Upper lobe of left lung (tissue), 6 donors: ENCODE measurements at places on chromosomes 1 and 21. TPM values are rescaled to one million over a fixed set of nuclear protein-coding genes. Genes with fewer than 3 reads are reported as not detected.
A peak's percentile ranks its signal among the peaks of the same experiment; 100 is the strongest.

DNA sequence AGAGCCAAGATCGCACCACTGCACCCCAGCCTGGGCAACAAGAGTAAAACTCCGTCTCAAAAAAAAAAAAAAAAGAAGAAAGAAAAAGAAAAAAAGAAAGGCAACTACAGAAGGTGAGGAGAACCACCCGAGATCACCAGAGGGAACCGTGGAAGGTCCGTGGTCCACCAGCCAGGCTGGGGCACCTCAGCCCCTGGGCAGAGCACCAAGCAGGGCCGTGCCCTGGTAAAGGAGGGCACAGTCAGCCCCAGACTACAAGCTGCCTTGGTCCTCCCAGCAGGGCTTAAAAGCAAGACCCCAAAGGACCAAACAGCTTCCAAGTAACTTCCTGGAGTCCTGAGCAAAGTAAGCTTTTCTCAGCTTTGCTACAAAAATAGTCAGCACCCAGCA is 8.8 kb upstream of the SAMD11 start:
- DNase-seq = no peak
- no peak overlapping the region for H3K4me3 ChIP-seq
- peaks cover 8% of the 10 kb centered on the region for H3K4me1 ChIP-seq
- H3K36me3 ChIP-seq = no peaks in the 10 kb centered on the region
- H3K27ac ChIP-seq = no peak overlapping the region
- H3K27me3 ChIP-seq = peaks cover 24% of the 10 kb centered on the region

- no peaks in the 10 kb centered on the region for H3K27me3 ChIP-seq
- H3K27ac ChIP-seq = no peak overlapping the region
- no peaks in the 10 kb centered on the region for H3K36me3 ChIP-seq
- no peaks in the 10 kb centered on the region for H3K4me1 ChIP-seq
These were observed 119.7 kb downstream of the ZNF326 start for GRCh38 chr1:90114521-90115141.

GRCh38 chr1:205436776-205437410 is 15.0 kb upstream of the LEMD1 start:
- DNase-seq = peak; percentile 19
- no peak overlapping the region for H3K27ac ChIP-seq
- no peak overlapping the region for H3K4me3 ChIP-seq
- H3K4me1 ChIP-seq = peaks cover 31% of the 10 kb centered on the region
- no peaks in the 10 kb centered on the region for H3K36me3 ChIP-seq

- no peak overlapping the region for H3K4me3 ChIP-seq
- no peak for DNase-seq
- H3K4me1 ChIP-seq = peaks cover 8% of the 10 kb centered on the region
- no peaks in the 10 kb centered on the region for H3K36me3 ChIP-seq
- H3K27ac ChIP-seq = no peak overlapping the region
These were observed 30.7 kb downstream of the PTPN14 start for GRCh38 chr1:214520544-214521165.

- no peaks in the 10 kb centered on the region for H3K27me3 ChIP-seq
- no peak for DNase-seq
- no peak overlapping the region for H3K27ac ChIP-seq
- H3K4me3 ChIP-seq = no peak overlapping the region
These were observed 65.0 kb upstream of the IRF2BP2 start for GRCh38 chr1:234675006-234675405.

DNA sequence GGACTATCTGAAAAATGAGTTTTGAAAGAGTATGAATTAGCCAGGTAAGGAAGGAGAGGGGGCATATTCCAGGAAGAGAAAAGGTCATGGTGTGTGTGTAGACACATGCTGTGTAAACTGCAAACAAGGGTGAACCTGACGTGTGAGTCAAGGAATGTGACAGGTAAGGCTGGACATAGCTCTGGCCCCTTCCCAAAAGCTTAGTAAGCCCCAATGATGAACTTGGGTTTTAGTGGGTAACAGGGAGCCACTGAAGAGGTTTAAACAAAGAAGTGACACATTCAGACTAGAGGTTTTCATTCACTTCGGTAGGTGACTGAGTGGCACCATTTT is 36.7 kb downstream of the EGLN1 start:
- DNase-seq = no peak
- H3K27ac ChIP-seq = no peak overlapping the region
- H3K36me3 ChIP-seq = no peaks in the 10 kb centered on the region
- no peak overlapping the region for H3K4me3 ChIP-seq
- no peaks in the 10 kb centered on the region for H3K27me3 ChIP-seq
- peaks cover 15% of the 10 kb centered on the region for H3K4me1 ChIP-seq

DNA sequence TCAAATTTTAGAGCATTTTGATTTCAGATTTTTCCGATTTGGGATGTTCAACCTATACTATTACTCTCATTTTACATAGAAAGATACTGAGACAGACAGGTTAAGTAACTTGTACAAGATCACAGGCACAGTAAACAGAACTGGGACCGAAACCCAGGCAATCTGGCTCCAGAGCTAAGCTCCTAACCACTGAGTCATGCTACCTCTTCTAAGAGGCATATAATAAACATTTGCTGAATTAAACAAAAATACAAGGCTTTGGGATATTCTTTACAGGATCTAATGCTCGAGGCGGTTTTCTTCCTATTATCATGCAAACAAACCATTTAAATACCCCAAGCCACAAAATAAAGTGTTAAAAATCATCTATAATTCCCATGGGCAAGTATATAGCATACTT is 50.3 kb downstream of the MCOLN2 start:
- no peaks in the 10 kb centered on the region for H3K27me3 ChIP-seq
- DNase-seq = no peak
- no peak overlapping the region for H3K4me3 ChIP-seq
- H3K4me1 ChIP-seq = peaks cover 13% of the 10 kb centered on the region
- no peak overlapping the region for H3K27ac ChIP-seq

DNA sequence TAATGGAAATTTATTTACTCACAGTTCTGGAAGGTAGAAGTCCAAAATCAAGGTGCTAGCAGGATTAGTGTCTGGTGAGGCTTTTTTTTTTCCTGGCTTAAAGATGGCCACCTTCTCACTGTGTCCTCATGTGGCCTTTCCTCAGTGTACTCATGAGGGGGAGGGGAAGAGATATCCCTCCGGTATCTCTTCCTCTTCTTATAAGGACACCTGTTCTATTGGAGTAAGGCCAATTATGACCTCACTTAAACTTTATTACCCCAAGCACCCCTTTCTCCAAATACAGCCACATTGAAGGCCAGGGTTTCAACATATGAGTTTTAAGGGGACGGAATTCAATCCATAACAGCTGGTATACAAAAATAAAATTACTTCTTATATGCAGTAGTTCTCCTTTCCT is 203.7 kb upstream of the C1orf87 start:
- no peak overlapping the region for H3K4me3 ChIP-seq
- no peak for DNase-seq
- no peaks in the 10 kb centered on the region for H3K36me3 ChIP-seq
- H3K4me1 ChIP-seq = peaks cover 6% of the 10 kb centered on the region
- H3K27me3 ChIP-seq = no peaks in the 10 kb centered on the region

The LY9 gene
- 6.7 TPM for total RNA-seq

The CASQ1 gene
- total RNA-seq = 0.17 TPM

The NES gene
- total RNA-seq = 35.1 TPM

The CD2 gene
- 4.9 TPM for total RNA-seq

The USP33 gene
- total RNA-seq = 46.3 TPM

The MAN1C1 gene
- 18.4 TPM for total RNA-seq
